Cardiac muscle cell (in vitro differentiated cells and primary cell): ENCODE measurements at places on chromosomes 16 and 17.

GRCh38 chr17:46979147-46979863, at the start of gene RPRML:
Gene RPRML (minus strand): TSS chr17:46979253. CDS start chr17:46979007, 246 bp downstream.
- peak; percentile 35 for DNase-seq

GRCh38 chr17:14775731-14776492, 475.0 kb downstream of the HS3ST3B1 start:
- no peak for DNase-seq

DNA sequence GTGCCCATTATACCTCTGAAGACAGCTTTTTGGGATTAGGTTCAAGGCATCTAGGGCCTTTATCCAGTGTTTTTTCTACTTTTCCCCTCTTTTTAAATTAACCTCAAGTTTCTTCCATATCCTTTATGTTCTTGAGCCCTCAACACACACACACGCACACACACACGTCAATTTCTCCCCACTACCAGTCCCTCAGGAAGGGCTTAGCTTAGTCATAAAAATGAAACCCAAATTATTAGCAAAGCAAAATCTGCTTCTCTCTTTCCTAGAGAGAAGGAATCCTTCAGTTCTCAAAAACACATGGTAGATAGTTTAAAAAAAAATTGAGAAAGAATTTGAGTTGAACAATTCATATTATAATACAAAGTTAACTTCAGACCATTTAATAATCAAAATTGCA, 401.1 kb downstream of the XYLT1 start:
- no peak for DNase-seq

- DNase-seq = no peak
These were observed 14.5 kb upstream of the APRT start for GRCh38 chr16:88826070-88826840.

GRCh38 chr17:44775136-44775837, 16.5 kb downstream of the ADAM11 start:
- DNase-seq = peak; percentile 98

DNA sequence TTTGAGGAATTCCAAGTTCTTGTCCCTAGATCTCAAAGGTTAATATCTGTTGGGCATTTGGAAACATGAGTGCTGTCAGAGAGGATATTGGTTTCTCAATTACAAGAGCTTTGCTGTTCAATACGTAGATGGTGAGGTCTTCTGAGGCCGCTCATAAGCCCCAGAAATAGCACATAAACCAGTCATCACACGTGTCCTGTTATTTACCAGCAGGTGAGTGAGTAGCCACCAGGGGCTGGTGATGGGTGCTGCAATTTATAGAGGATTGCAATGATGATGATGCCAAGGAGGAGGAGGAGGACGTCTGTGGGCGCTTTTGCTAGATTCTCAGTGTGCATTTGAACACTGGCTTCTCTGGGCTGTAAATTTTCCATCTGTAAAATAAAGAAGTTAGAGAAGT, 89.0 kb downstream of the SALL1 start:
- no peak for DNase-seq

- no peak for DNase-seq
These were observed 210.0 kb downstream of the BCAS3 start for GRCh38 chr17:60887614-60888028.
